ENCODE measurements at places on chromosomes 7 and 10.

GRCh38 chr7:110573862-110574528 lies 516.9 kb upstream of the LRRN3 start:
- DNase-seq: peak; percentile 9

- no peak for DNase-seq
Measured at GRCh38 chr7:100706672-100707311, 871 bp downstream of the POP7 start.

DNA sequence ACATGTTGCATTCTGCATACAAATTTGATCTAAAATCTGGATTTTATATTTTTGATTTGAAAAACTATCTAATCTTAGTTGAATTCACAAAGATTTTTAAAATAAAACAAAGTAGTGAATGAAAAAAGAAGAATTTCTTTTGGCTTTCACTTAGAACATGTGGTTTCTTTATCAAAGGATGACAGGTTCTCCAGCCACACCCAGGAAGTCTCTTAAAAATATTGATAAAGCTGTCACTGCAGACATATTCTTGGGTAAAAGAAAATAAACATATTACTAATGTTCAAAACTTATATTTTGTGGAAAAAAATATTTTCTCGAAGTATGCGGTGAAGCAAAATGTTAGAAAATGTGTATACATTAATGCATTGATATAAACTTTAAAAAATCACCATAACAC lies 44.3 kb downstream of the ARL4A start:
- no peak for DNase-seq

GRCh38 chr7:156780724-156781455 lies 112.1 kb downstream of the LMBR1 start:
- no peak for DNase-seq

- no peak for DNase-seq
Measured at GRCh38 chr7:63900394-63901203, 98.0 kb upstream of the ZNF722 start.

DNA sequence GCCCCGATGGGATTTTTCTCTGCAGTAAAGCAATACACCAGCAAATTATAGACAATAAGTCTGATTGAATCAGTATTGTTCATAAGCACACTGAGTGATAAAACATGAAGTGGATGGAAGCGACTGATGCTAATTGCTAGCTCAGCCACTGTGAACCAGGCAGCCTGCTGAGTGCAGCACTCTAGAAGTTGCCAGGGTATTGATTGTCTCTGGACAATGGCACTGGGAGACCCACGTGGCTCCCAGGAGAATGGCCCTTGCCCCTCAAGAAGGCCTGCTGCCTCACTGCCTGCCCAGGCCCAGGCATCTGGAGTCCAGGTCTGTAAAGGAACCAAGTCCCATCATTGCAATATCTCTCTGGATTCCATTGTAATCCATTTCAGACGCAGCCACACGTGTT lies 80.4 kb upstream of the TCERG1L start:
- no peak for DNase-seq

DNA sequence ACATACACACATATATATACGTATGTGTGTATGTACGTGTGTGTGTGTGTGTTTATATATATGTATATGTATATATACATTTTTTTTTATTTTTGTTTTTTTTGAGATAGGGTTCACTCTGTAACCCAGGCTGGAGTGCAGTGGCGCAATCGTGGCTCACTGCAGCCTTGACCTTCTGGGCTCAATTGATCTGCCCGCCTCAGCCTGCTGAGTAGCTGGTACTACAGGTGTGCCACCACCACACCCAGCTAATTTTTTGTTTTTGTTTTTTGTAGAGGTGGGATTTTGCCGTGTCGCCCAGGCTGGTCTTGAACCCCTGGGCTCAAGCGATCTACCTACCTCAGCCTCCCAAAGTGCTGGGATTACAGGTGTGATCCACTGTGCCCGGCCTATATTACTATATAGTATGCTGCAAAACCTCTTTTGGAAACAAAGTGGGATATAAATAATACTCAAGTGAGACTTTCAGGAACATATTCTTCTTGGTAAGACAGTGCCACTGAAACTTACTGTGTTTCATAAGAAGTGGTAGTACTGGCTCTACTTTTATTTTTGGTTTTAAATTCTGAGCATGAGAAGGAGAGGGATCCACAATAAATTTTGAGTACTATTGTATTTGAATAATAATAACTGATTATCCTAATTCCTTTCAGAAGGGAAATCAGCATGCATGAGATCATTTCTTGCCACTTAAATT lies 51.0 kb downstream of the MLLT10 start:
- no peak for DNase-seq

DNA sequence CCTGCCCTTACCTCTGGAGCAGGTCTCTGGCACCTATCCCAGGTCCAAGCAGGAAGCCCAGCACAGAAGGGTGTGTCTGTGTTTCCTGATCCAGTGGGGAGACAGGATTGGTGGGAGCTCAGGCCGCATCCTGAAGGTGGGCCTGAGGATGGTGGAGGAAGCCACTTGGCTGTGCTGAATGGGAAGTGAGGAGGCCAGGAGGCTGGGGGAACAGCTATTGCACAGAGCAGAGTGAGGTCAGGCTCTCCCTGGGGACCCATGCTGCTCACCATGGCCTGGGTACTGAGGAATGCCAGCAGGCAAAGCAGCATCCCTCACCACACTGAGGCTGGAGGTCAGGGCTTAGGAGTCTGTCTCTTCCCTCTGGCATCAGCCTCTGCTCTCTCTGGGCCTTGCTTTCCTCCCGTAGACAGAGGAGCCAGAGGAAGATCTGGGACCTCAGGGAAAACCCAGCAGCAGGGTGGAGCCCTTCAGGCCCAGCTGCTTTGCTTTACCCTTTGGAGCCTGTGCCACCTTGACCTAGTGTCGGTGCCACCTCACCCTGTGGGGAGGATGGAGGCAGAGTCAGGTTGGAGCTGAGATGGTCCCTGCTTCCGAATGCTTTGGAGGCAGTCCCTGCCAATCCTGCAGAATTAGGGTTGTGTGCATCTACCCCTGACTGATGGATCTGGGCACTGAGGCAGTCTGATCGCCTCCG lies 39.0 kb downstream of the CDH23 start:
- DNase-seq: no peak

DNA sequence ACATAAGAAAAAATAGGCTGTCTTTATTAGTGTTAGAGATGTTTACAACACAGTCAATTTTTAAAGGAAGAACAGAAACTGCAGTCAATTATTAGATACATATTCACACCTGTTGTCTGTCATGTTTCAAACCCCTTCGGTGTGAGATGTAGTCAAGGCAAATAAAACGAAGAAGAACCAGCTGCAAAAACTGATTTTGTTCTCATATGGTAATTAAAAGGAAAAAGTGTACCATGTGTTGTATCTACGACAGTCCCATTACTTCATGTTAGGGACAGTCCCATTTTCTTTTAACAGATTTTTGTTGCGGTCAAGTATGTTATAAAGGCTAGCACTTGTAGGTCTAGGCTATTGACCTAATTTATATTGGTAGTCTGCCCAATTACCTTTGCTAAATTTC lies 149.4 kb downstream of the LRRN3 start:
- no peak for DNase-seq

DNA sequence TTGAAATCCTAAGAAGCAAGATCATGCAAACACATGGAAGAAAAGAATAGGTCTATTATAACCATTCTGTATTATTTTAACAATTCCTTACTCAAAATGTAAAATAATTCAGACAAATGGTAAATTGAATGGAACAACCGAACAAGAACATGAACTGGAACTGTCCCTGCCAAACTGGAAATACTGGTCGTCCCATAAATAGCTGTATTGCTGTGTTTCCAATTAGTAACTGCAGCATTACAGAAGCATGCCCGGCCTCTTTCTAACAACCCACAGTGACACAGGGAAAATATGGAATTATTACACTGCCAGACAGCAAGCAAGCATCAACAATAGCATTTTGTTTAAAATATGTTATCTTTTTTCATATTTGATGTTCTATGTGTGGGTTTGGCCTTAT lies 1138.5 kb upstream of the PHF14 start:
- DNase-seq: no peak

Measured in fibroblast of skin of left biceps (primary cell).